ENCODE measurements at places on chromosomes 2 and 18.
A peak's percentile ranks its signal among the peaks of the same experiment; 100 is the strongest.

GRCh38 chr2:78768016-78768415 is 257.5 kb upstream of the REG3G start:
- DNase-seq = no peak

GRCh38 chr2:121748202-121748601 is 7.2 kb upstream of the TSN start:
- peak; percentile 65 for DNase-seq

DNA sequence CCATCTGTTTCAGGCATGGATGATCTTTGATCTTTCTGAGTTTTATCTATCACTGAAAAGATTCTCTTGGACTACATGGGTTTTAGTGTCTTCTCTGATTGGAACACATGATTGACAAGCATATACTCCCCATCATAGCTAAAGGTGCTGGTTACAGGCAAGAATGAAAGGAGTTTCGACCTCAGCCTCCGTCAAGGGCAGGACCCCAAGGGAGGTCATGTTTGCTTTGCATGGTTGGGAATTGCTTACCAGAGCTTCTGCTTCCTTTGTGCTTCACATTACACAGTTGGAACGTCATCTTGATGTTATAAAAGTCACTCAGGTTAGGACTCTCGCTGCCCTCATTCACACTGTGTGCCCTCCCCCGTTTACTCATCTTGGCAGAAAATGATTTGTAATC is 287.7 kb downstream of the PIK3C3 start:
- no peak for DNase-seq

GRCh38 chr2:150282357-150282756 is 205.1 kb downstream of the RND3 start:
- peak; percentile 26 for DNase-seq
